ENCODE measurements at places on chromosomes 7 and 10.

DNA sequence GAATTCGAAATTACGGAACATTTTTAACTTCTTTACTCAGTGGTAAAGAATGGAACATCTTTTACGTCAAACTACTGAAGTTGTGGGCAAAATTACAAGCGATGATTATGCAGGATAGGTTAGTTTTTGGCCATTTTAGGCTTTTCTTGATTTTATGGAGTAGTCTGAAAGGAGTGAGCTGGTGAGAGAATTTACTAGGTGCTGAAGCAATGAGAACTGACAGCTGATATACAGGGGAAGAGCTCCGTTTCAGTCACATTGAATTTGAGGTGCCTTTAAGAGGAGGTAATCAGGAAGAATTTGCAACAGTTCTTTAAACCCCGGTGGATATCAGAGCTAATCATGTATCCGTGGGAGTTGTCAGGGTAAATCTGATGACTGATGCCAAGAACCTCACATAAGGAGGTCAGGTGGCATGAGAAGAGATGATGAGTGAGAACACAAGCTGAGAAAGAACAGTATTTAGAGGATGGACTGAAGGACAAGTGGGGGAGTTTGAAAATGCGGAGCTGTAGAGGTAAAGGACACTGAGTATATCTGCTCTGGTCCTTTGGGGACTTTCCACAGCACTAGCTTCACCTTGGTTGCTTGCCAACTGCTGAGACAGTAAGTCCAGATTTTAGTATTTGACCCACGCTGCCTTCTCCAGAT lies 104.3 kb downstream of the AHR start:
- DNase-seq, result no peak

DNA sequence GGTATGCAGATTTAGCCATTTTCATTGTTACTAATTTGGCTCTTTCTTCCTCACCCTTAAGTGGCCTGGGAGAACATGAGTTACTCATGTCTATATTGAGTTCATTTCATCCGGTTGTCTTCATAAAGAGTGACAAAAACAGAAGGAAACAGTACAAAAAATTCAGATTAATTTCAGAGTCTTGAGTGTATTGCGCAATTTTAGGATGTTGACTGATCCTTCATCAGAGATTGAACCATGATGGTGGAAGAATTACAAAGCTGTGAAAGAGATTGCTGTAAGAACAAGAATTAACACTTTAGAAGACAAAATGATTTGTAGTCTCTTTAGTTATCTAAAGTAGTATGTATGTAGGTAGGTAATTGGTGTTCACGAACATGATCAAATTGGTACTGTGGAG lies 194.0 kb upstream of the PPP1R3A start:
- DNase-seq, result no peak

- no peak for DNase-seq
Observed at GRCh38 chr10:11232222-11232961, 214.7 kb downstream of the CELF2 start.

DNA sequence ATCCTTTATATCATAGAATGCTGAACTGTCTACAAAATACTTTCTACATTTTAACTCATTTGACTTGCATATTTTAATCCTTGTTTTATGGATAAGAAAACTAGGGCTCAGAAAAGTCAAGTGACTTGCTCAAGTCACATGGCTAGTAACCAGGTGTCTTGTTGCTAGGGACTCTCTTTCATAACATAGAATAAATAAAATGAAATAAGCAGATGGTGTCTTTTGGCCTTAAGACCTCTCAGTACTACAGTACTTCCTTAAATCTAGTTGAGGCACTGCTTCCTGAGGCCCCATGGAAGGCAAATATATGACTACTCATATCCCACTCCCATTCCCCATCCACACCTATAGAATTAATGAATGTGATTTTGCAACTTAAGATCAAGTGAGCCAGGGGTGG lies 87.9 kb downstream of the CDK6 start:
- DNase-seq, result no peak

- DNase-seq, result no peak
Observed at GRCh38 chr7:2859952-2860351, 15.8 kb upstream of the GNA12 start.

DNA sequence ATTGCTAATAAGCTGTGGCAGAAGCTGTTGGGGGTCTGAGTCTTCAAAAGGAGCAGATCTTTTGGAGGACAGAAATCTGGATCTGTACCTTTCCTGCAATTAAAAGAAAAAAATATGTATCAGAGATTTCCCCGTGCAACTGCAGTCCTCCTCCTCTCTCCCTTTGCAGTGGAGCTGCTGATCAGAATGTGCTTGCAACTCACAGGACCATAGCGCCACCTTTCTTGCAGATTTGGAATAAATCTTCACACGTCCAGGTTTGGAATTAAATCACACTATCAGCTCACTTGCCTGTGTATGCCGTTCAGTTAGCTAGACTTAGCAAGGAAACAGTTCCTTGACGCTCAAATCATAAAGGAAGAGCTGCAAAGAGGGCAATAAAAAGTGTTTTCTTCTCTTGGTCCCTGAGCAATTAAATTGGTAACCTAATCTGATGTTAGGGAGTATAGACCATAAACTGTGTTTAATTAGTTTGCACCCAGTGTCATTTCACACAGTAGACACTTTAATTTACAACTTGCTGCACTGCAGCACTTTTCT lies 77.4 kb downstream of the PON1 start:
- no peak for DNase-seq

DNA sequence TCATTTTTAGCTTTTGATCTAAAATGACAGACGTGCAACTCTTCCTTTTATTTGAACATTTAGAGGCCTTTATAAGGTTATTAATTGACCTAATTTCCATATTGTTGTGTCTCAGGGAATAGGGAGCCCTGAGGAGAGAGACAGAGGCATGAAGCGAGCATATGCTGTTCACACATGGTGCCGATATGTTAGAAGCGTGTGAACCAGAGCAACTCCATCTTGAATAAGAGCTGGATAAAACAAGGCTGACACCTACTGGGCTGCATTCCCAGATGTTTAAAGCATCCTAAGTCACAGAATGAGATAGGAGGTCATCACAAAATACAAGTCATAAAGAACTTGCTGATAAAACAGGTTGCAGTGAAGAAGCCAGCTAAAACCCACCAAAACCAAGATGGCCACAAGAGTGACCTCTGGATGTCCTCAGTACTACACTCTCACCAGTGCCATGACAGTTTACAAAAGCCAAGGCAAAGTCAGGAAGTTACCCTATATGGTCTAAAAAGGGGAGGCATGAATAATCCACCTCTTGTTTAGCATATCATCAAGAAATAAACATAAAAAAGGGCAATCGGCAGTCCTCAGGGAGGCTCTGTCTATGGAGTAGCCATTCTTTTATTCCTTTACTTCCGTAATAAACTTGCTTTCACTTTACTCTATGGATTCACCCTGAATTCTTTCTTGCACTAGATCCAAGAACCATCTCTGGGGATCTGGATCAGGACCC lies 80.1 kb downstream of the SEC61G start:
- DNase-seq, result no peak

- no peak for DNase-seq
Observed at GRCh38 chr10:119815671-119816070, 57.0 kb downstream of the MCMBP start.

GRCh38 chr7:5580714-5581395 lies 157.2 kb upstream of the TNRC18 start:
- DNase-seq, result no peak

GRCh38 chr7:3112479-3113134 lies 68.9 kb upstream of the CARD11 start:
- DNase-seq, result no peak

- DNase-seq, result no peak
Observed at GRCh38 chr7:104272767-104273384, 55.5 kb upstream of the LHFPL3 start.

- DNase-seq, result no peak
Observed at GRCh38 chr7:155609185-155609584, 35.3 kb upstream of the RBM33 start.

DNA sequence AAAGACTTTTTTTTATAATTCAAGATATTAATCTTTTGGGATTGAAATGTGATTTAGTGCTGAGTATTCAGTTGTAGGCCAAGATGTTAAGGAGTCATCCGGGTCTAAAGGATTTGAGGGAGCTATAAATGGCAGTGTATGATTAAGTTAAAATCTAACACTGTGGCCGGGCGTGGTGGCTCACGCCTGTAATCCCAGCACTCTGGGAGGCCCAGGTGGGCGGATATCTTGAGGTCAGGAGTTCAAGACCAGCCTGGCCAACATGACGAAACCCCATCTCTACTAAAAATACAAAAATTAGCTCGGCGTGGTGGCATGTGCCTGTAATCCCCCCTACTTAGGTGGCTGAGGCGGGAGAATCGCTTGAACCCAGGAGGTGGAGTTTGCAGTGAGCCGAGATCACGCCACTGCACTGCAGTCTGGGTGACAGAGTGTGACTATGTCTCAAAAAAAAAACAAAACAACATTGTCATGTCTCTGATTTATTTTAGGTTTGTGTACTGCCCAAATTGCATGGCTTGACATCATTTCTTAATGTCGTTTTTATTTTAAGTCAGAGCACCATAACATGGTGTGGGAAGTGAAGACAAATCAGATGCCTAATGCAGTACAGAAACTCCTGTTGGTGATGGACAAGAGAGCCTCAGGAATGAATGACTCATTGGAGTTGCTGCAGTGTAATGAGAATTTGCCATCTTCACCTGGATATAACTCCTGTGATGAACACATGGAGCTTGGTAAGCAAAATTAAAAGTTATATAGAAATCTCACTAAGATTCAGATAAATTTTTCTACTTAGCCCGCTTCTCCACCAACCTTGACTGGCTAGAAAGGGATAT lies 10.7 kb downstream of the HBP1 start:
- DNase-seq, result no peak

GRCh38 chr7:29494350-29494749 lies 69.3 kb upstream of the PRR15 start:
- DNase-seq, result no peak

- DNase-seq, result no peak
Observed at GRCh38 chr7:121041516-121042148, 53.1 kb downstream of the CPED1 start.

GRCh38 chr7:7620236-7620635 lies 20.3 kb upstream of the UMAD1 start:
- no peak for DNase-seq

DNA sequence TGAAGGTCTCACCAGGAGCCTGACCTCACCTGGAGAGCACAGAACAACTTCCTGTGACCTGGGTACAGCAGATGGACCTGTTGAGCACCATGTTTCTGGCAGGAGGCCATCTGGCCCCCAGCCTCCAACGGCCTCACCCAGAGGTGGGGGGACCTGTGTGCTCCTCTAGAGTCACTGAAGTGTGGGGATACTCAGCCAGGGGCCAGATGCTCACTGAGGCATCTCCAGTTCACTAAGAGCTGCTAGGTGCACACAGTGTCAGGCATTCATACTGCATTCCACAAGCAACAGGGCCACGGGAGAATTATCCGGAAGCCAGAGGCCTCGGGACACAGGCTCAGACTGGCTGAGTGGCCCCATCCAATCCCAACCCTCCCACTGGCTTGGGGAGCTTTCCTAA lies 161.4 kb downstream of the TCERG1L start:
- no peak for DNase-seq

- DNase-seq, result no peak
Observed at GRCh38 chr7:2873686-2874551, 29.8 kb upstream of the GNA12 start.

GRCh38 chr10:54900584-54900983 lies 99.6 kb upstream of the PCDH15 start:
- no peak for DNase-seq

GRCh38 chr10:94287336-94287735 lies 75.4 kb downstream of the NOC3L start:
- DNase-seq, result no peak

- no peak for DNase-seq
Observed at GRCh38 chr7:44625526-44626471, 19.4 kb downstream of the OGDH start.

DNA sequence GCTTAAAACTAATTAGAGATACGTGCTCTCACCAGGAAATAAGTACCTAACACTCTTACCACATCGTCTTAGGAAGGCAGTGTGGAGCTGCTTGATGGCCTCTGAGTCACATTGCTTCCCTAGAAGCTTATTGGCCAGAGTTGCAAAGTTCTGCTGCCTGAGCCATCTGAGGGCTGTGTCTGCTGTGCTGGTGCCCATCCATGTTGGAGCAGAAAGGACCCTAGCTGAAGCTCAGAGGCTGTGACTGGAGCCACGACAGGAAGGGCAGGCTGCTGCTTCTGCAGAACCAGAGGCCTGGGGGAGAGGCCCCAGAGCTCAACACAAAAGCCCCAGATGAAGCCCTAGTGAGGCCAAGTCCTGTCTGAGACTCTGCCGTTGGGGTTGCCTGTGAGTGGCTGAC lies 64.8 kb upstream of the IGFBP3 start:
- DNase-seq, result no peak

DNA sequence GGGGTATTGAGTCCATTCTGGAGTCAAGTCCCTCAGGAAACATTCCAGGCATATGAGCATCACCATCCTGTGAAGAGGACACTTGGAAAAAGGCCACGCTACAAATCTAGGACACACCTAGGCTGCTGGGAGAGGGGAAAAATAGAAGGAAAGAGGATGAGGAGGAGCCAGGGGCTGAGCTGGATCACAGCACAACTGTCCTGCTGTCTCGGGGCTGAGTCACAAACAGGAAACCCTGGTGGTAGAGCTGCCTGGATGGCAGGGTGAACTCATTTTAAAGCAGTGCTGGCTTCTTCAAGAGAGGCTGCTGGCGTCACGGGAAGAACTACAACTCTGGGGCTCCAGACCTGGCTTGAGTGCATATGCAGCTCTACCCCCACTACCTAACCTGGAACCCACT lies 151.5 kb downstream of the RNF216 start:
- no peak for DNase-seq

DNA sequence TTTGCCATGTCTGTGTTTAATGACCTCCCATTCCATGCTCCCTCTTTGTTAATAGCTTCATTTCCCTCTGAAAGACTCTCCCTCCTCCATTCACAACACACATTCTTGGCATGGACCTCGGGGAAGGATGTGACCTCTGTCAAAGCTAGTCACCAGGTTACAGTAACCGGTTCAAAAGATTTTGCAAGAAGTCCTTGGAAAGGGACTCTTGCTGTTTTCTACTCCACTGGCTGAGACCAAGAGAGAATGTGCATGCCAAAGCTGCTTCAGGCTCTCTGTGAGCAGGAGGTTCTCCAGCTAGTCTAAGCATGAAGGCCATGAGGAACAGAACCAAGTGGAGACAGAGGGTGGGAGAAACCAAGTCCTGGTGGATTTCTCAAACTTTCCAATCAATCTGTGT lies 732.6 kb downstream of the CCSER2 start:
- no peak for DNase-seq

- DNase-seq, result no peak
Observed at GRCh38 chr7:115816318-115816974, 214.1 kb downstream of the TFEC start.

DNA sequence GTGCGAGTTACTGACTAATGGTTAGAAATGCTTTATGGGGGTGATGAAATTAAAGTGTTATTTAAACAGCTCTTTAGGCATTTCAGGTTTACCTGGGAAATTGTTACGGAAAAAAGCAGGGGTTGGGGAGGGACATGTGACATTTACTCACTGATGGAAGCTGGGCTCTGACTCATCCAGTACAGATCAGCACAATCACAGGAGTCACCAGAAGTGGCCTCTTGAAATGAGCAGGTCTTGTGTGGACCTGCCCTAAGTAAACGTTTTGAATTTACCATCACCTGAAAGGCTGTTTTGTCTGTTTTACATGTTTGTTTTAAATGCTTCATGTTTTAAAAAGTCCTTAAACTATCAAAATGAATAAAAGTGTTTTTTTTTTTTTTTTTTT lies 2.3 kb downstream of the GLRX3 start:
- no peak for DNase-seq

GRCh38 chr10:114801411-114801813 lies 20.2 kb upstream of the FHIP2A start:
- DNase-seq, result no peak

- peak; percentile 77 for DNase-seq
Observed at GRCh38 chr10:60964257-60965235, 20.6 kb upstream of the RHOBTB1 start.

Measured in right atrium auricular region (tissue), 2 donors.